ENCODE measurements at places on chromosomes 11 and 22.

DNA sequence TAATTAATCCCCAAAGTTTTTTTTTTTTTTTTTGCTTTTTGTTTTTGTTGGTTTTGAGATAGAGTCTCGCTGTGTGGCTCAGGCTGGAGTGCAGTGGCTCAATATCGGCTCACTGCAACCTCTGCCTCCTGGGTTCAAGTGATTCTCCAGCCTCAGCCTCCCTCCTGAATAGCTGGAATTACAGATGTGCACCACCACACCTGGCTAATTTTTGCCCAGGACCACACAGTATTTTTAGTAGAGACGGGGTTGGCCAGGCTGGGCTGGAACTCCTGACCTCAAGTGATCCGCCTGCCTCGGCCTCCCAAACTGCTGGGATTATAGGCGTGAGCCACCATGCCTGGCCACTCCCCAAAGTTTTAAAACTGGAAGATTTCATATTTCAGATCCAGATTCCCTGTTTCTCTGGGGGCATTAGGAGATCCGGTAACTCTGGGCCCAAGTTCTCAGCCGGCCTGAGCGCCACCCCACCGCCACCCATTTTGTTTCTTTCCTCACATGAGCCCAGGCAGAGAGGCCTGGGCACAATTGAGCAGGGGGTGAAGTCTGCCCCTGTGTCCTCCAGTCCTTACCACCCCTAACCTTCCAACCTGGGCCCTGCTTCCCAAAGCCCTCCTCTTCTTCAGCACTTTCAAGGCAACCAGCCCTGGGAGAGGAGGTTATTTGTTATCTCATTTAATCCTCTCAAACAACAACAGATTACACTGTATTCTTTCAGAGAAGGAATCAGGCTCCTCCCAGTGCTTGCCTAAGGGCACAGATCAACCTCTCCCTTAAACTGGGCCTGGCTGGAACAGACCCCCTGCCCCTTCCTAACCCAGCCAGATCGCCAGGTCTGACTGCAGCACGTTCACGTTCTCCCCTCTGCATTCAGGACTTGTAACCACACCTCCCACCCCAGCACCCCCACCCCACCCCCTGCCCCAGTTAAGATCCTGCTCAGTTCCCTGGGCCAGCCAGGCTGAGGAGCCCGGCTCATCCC, 1.9 kb upstream of the CSNK1E start:
- DNase-seq = no peak

- peak; percentile 18 for DNase-seq
Observed at GRCh38 chr11:118398791-118399559, 2.4 kb upstream of the ATP5MG start.

- no peak for DNase-seq
Observed at GRCh38 chr22:24516301-24516737, 21.2 kb downstream of the UPB1 start.

DNA sequence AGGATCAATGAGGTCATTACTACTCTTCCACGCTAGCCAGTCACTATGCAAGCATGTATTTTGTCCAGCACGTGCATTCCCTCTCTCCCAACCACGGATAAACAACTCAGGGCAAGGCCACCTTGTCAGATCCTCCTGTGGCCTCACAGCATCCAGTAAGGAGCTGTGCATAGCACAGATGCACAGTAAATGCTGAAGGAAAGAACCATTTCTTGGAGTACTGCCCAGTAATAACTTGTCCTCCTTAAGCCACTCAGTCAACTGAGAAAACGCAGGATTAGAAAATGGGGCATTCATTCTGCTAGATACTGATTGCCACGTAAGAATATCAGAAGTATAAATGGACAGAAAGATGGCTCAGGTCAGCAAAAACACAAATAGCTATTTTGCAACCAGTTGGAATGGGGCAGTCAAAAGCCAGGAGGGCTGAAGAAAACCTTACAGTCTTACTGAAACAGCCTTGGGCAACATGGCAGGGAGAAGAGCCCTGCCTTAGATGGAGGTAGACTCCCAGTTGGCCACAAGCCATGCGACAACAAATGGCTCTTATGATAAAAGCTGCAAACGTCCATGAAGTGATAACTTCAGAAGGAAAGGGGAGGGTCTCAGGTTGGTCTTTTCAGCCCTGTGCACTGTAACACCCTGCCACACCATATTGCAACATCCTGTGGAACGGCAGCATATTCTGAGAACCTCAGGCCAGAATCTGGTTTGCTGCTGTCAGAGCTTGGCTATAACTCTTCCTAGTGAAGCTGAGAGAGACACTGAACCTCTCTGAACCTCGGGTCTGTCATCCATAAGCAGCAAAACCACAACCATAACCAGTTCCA, 23.0 kb downstream of the PC start:
- no peak for DNase-seq

GRCh38 chr11:62806611-62807121, 1.4 kb upstream of the NXF1 start:
- DNase-seq = no peak

DNA sequence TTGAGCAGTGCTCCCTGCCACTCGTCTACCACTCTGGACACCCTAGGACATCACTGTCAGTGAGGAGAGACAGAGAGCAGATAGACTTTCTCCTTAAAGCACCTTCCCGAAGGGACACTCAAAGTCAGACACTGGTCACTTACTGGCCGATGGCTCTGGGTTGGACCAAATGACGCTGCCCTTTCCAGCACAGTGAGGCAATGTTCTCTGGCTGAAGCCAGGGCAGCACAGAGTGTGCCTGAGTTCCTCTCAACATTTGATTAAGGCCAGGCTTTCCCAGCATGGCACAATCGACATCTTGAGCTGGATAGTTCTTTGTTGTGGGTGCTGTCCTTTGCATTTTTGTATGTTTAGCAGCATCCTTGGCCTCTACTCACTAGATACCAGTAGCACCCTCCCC, 206.2 kb downstream of the CSNK2A3 start:
- DNase-seq = no peak

DNA sequence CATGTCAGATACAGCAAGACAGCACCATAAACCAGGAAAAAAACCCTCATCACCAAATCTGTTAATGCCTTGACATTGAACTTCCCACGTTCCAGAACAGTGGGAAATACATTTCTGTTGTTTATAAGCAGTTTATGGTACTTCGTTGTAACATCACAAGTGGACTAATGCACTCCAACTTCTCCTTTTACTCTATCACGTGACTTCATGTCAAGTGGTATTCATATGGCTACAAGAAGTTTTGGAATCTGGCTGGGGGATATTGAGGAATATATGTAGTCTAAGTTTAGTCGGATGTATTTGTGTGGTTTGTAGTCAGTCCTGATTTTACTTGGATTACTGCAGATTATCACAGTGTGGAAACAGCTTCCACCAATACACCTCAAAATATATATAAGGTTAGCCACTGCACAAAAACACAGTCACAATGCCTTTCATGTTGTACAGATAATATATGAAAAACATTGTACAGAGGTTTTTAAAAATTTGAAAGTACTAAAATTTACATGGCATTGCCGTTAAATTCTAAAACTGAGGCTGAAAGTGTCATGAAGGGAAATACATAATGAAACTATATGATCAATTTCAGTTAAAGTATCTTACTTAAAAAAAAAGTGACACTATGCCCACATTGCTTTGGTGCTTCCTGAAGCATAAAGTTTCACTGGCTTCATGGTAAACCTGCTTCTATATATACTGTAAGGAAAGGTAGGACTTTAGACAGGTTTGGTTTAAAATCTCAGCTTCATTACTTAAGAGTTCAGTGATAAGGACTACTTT, 134.1 kb downstream of the CASP12 start:
- no peak for DNase-seq

DNA sequence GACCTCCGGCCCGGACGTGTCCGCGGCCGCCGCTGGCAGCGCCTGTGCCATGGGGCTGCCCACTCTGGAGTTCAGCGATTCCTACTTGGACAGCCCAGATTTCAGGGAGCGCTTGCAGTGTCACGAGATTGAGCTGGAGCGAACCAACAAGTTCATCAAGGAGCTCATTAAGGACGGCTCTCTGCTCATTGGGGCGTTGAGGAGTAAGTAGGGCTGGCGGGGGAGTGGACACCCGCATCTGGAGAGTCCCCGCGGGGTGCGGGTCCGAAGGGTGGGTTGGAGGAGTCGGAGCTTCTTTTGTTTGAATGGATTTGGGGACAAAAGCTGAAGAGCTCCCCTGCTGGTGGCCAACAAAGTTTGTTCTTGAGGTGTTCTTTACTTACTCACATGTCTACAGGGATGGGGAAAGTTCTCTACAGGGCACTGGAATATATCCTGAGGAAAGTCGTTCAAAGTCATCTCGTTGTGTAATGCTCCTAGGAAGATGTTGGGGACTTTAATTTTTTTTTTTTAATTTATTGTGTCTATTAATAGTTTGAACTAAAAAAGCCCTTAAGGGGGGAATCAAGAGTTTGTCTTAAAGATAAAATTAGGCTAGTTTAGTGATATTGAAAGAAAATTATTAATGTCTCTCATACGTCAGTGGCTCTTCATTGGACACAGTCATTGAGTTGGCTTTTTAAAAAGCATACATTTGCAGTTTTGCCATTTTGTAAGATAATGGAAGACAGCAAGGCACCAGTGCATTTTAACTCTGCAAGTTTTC, 725 bp downstream of the ARHGAP42 start:
- no peak for DNase-seq

DNA sequence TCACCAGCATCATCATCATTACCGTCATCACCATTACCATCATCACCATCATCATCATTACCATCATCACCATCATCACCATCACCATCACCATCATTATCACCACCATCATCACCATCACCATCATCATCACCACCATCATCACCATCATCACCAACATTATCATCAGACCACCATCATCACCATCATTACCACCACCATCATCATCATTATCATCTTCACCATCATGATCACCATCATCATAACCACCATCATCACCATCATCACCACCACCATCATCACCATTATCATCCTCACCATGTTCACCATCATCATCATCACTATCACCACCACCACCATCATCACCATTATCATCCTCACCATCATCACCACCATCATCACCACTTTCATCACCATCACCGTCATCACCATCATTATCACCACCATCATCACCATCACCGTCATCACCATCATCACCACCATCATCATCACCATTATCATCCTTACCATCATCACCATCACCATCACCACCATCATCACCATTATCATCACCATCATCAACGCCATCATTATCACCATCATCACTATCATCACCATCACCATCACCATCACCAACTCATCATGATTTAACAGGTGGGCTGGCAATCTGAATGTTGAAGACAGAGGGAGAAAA, 2.4 kb upstream of the MYEOV start:
- no peak for DNase-seq

DNA sequence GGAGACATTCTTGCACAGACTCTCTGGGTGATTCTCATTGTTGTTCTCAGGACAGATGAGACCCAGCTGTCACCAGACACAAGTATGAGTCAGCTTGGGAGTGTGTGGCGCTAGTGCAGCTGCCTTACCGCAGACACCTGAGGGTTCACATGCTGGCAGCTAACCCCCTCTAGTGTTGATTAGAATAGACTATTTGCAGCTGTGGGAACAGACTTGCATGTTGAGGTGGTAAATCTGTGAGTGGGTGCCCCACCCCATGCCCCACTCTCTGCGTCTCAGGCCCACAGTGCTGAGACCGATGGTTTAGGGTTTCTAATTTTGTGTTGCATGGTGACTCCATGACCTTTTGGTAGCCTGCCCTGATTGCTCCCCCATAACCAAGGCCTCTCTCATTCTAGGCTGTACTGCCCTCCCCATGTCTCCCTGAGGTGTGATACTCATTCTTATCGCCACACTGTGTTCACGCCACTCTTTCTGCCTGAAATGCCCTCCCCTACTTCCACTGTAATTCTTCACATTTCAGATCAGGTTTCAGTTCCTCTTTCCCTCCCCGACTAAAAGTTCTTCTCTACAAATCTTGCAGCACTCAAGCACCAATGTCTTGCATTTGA, 73.7 kb upstream of the KIRREL3 start:
- no peak for DNase-seq

DNA sequence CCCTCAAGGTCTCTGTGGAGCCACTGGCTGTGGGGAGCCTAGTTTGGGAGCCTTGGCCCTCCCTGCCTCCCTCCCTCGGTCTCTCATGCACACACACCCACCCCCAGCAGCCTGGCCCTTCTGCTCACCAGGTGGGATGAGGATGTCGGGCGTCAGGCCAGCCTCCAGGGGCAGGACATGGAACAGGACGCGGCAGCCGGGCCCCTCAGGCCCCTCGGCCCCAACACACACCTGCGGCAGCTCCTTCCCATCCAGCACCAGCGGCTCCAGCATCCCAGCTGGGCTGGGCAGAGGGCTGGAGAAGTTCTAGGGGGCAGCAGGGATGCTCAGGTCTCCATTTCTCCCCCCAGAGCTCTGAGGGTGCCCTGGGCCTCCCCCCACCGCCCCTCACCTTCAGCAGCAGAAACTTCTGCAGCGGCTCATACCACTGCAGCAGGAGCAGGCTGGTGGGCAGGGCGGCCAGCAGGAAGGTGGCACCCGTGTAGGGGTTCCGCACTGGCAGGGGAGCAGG, 11.2 kb downstream of the MAP4K2 start:
- no peak for DNase-seq

DNA sequence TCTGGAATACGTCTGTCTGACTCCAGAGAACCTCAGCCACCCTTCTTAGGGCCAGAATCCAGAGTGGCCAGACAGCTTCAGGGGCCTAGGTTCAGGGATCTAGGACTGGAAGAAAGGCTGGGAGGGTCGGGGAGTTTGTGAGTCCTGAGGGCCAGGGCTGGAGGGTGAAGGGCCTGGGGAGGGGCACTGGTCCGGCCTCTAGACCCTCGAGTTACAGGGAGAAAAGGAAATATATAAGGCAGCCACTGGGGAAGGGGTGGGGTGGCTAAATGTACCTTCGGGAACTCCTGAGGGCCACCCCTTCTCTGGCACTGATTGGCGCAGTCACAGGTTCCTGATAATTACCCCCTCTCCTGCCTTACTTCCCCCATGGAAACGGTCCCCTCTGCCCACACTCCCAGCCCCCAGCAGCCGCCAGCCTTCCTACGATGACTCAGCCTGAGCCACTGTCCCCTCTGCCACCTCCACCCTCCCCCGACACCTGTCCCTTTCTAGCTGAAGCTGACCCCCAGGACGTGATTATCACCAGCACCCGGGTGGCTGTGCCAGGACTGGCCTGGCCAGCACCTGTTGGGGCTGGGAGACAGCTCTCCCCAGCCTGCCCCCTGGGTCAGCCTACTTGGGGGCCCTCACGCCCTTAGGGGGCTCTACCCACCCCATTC, 26.4 kb downstream of the MB start:
- DNase-seq = no peak
